ENCODE measurements at places on chromosomes 6 and 20.

GRCh38 chr6:33108307-33108706, 32.5 kb downstream of the HLA-DPB1 start:
- no peak for DNase-seq

- no peak for DNase-seq
These were observed 387.1 kb upstream of the JARID2 start for GRCh38 chr6:14858808-14859207.

DNA sequence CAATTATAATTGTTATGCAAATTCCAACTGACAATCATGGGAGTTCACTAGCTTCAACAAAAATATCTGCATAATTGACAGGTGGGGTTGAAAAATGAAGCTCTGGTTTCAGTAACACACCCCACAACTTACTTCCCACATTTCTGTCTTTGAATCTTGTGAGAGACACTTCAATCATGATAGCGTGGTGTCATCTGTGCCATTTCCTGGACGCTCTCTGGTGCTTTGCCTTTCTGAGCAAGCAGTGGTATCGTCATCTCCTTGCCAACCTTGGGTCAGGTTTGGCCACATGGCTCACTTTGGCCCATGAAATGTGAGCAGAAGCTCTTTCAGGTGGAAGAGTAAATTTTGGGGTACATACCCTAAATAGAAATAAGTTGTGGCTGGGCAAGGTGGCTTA, 10.2 kb downstream of the BMP7 start:
- DNase-seq = no peak

DNA sequence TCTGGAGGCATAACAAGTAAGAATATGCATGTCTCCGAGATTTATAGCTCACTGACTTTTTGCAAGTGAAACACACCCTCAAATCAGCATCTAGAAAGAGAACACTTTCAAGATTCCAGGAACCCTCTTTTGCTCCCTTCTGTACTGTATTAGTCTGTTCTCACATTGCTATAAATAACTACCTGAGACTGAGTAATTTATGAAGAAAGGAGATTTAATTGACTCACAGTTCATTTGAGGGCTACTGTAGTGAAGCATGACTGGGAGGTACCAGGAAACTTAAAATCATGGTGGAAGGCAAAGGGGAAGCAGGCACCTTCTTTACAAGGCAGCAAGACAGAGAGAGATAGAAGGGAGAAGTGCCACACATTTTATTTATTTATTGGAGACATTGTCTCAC, 269.9 kb downstream of the UTRN start:
- DNase-seq = no peak

GRCh38 chr20:6057691-6058090, 3.8 kb upstream of the LRRN4 start:
- DNase-seq = no peak

DNA sequence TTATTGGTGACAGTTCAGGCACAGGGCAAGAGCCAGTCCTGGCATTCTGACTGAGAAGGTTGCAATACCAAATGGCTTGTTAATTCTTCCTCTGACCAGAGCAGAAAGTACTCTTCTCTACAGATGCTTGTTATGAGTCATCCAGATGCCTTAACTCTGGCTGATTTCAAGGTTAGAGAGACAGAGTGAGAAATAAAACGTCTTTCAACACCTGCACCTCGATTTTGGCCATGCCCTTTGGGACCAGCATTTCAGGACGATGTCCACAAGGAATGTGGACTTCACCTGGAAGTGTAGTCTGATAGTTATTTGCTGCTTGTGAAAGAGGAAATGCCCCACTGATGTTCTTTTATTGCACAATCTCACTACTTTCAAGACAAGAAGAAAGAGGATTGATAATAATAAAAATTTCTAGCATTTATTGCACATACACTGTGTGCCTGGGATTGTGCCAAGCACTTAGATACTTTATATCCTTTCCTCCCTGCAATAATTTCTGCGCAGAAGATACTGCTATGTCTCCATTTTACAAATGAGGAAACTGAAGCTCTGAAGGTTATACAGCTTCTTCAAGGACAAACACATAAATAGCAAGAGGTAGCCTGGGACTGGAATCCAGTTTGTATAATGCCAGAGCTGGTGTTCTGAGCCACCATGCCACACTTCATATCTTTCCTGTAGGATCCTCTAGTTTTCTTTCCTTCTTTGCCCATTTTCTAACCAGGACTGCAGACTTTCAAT, 33.5 kb upstream of the MCM3 start:
- no peak for DNase-seq

GRCh38 chr20:23654717-23655116, 17.0 kb upstream of the CST3 start:
- DNase-seq = no peak

Measured in NCI-H1105 treated with DMSO at 0.1 percent for 48 hours (cell line).